HFFc6 (cell line): ENCODE measurements at places on chromosomes 3 and 15. TPM values are rescaled to one million over a fixed set of nuclear protein-coding genes. Genes with fewer than 3 reads are reported as not detected.
A peak's percentile ranks its signal among the peaks of the same experiment; 100 is the strongest.

DNA sequence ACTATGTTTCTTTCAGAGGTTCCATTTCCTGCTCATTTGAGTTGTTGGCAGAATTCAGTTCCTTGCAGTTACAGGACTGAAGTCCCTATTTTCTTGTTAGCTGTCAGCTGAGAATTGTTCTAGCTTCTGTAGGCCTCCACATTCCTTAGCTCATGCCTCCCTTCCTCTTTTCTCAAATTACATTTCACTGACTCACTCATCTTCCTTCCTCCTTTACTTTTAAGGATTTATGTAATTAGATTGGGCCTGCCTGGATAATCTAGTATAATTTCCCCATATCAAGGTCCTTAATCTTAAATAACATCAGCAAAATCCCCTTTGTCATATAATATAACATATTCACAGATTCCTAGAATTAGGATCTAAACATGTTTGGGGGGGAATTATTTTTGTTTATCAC is 40.6 kb upstream of the RBMS3 start:
- peak overlapping the region; percentile 4 for H3K27ac ChIP-seq
- peaks cover 7% of the 10 kb centered on the region; the same call in 1 of the 2 replicates for H3K36me3 ChIP-seq
- H3K4me3 ChIP-seq: no peak overlapping the region
- H3K4me1 ChIP-seq: peaks cover 32% of the 10 kb centered on the region
- DNase-seq: peak; percentile 35
- no peaks in the 10 kb centered on the region for H3K27me3 ChIP-seq

GRCh38 chr15:83671603-83672002 is 17.7 kb downstream of the ADAMTSL3 start:
- H3K4me3 ChIP-seq: no peak overlapping the region
- no peak overlapping the region for H3K27ac ChIP-seq
- H3K4me1 ChIP-seq: no peaks in the 10 kb centered on the region
- H3K27me3 ChIP-seq: no peaks in the 10 kb centered on the region; the same call in 1 of the 2 replicates
- no peaks in the 10 kb centered on the region for H3K36me3 ChIP-seq

- no peak for DNase-seq
- H3K36me3 ChIP-seq: no peaks in the 10 kb centered on the region
- no peak overlapping the region for H3K27ac ChIP-seq
- no peaks in the 10 kb centered on the region; the same call in 1 of the 2 replicates for H3K27me3 ChIP-seq
- no peak overlapping the region for H3K4me3 ChIP-seq
Observed at GRCh38 chr15:47929138-47929803, 191.5 kb upstream of the SLC24A5 start.

DNA sequence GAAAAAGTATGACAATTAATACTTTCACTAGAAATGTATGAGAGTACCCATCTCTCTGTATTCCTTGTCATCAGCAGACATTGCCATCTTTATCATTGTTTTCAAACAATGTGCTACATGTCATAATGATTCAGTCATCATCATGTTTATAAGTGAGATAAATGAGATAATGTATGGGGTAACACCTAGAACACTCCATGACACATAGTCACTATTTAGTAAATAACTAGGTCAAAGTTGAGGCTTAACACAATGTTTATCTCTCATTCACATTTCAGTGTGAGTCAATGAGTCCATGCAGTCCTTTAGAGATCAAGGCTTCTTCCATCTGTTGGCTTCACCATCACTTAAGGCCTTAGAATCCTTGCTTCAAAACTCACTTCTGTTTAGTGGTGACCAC is 70.0 kb downstream of the NLGN1 start:
- H3K27ac ChIP-seq: no peak overlapping the region
- peaks cover 12% of the 10 kb centered on the region for H3K4me1 ChIP-seq
- H3K4me3 ChIP-seq: no peak overlapping the region
- no peak for DNase-seq

DNA sequence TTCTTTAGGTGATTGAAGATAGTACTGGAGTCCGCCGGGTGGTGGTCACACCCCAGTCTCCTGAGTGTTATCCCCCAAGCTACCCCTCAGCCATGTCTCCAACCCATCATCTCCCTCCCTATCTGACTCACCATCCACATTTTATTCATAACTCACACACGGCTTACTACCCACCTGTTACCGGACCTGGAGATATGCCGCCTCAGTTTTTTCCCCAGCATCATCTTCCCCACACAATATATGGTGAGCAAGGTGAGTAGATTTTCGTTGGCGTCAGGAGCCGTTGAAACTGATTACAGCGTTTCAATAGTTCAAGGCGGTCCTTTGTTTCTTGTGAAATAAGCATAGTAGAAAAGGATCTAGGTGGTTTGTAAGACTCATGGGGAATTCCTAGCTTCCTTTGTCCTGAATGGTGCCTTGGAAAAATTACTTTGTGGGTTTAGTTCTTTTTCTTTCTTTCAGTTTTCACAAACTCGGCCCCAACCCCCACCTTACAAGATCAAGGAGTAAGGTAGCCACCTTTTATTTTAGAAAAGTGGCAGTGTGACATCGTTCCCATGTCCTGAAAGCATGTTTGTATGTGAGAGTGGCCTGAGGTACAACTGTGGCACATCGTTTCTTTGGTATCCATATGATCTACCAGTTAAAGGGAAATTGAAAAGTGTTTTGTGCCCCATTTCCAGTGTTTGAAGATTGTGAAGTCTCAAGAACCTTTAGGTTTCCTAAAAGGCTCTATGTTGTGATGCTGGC is 200.6 kb downstream of the GHSR start:
- no peak overlapping the region for H3K4me3 ChIP-seq
- H3K4me1 ChIP-seq: peaks cover 58% of the 10 kb centered on the region
- no peak overlapping the region for H3K27ac ChIP-seq
- peaks cover 42% of the 10 kb centered on the region for H3K36me3 ChIP-seq
- no peaks in the 10 kb centered on the region for H3K27me3 ChIP-seq
- DNase-seq: no peak

DNA sequence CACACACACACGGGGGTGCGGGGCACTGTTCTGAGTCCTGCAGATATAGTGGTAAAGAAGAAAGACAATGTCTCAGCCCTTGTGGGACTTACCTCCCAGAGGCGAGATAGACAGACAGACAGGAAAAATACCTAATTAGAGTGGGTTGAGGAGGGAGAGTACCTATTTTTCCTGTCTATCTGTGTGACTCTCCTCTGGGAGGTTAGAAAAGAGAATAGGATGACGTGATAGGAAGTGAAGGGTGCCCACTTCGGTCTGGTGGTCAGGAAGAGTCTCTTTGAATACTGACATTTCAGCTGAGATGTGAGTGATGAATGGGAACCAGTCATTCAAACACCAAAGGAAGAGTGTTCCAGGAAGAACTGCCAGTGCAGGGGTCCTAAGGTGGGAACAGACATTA is 4.1 kb upstream of the APOD start:
- peaks cover 13% of the 10 kb centered on the region for H3K4me1 ChIP-seq
- no peaks in the 10 kb centered on the region for H3K36me3 ChIP-seq
- no peak overlapping the region for H3K4me3 ChIP-seq

DNA sequence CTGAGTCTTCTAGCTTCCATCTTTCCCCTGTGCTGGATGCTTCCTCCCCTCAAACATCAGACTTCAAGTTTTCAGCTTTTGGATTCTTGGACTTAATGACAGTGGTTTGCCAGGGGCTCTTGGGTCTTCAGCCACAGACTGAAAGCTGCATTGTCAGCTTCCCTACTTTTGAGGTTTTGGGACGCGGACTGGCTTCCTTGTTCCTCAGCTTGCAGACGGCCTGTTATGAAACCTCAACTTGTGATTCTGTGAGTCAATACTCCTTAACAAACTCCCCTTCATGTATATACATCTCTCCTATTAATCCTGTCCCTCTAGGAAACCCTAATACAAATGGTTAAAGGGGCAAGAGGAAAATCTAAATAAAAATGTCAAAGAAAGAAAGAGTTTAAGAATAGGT is 100.1 kb downstream of the ABI3BP start:
- H3K27me3 ChIP-seq: peaks cover 1% of the 10 kb centered on the region; the same call in 1 of the 2 replicates
- H3K4me1 ChIP-seq: peaks cover 31% of the 10 kb centered on the region
- no peak overlapping the region for H3K27ac ChIP-seq
- no peaks in the 10 kb centered on the region; the same call in 1 of the 2 replicates for H3K36me3 ChIP-seq

DNA sequence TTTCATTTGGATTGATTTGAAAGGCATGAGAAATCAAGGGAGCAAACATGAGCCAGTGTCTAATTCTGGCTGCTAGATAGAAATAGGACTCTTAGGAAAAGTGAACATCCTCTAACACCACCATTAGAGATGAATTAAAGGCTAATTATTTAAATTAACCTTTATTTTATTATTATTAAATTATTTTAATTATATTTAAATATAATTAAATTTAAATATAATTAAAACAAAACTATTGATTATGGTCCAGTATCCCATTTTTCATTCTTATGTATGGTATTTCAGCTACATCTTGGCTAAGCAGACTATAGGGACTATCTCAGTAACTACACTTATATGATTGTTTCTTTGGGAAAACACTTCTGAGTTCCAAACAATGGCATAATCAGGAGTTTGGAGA is 904.8 kb downstream of the NAALADL2 start:
- H3K4me1 ChIP-seq: no peaks in the 10 kb centered on the region
- H3K27ac ChIP-seq: no peak overlapping the region
- H3K4me3 ChIP-seq: no peak overlapping the region
- no peaks in the 10 kb centered on the region for H3K27me3 ChIP-seq
- H3K36me3 ChIP-seq: no peaks in the 10 kb centered on the region

DNA sequence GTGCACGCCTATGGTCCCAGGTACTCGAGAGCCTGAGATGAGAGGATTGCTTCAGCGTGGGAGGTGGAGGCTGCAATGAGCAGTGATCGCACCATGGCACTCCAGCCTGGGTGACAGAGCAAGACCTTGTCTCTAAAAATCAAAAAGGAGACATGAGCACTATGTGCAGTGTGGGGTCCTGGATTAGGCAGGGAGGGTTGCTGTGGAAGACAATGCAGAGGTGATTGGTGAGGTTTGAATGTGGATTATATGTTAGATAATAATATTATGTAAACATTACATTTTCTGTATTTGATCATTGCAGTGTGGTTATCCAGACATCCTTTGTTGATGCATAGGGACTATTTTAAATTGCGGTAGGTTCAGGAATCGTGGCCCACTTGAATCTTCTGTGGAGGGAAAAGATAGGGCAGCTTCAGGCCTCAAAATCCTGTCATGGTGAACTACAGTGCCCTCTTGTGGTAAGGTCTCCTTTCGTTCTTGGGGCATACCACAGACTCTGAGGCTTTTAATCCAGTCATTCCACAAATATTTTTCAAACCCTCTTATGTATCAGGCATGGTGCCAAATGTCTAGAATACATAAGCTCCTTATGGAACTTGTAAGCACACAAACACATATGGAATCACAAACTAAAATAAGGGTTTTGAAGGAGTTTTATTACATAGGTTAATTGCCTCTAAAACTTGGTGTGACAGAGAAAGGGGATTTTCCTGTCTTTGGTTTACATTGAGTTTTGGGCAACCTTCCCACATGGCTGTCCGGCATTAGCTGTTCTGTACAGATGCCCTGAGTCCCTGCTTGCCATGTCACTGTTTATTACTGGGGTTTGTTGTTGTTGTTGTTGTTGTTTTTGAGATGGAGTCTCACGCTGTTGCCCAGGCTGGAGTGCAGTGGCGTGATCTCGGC is 37.7 kb downstream of the GPD1L start:
- H3K4me1 ChIP-seq: peaks cover 19% of the 10 kb centered on the region
- no peaks in the 10 kb centered on the region for H3K36me3 ChIP-seq
- H3K27ac ChIP-seq: no peak overlapping the region
- peak; percentile 87 for DNase-seq

DNA sequence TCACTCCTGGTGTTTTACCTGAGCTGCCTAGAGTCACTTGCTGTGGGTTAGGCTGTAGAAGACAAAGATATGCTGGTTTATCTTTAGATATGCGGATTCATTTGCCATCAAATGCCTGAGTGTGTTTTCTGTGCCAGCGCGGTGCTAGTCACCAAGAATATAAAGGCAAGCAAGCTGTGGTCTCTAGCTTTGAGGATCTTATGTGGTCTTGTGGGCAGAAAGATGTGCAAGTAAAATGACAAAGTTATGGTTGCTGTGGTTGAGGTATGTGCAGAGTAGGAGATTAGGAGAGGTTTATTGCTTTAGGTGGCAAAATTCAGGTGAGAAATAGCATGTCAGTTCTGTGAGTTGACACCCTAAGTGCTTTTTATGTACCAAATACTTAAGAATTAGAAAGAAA is 94.2 kb downstream of the CGNL1 start:
- H3K36me3 ChIP-seq: no peaks in the 10 kb centered on the region
- no peak overlapping the region for H3K27ac ChIP-seq
- H3K4me3 ChIP-seq: no peak overlapping the region
- H3K4me1 ChIP-seq: peaks cover 21% of the 10 kb centered on the region
- H3K27me3 ChIP-seq: peaks cover 16% of the 10 kb centered on the region

DNA sequence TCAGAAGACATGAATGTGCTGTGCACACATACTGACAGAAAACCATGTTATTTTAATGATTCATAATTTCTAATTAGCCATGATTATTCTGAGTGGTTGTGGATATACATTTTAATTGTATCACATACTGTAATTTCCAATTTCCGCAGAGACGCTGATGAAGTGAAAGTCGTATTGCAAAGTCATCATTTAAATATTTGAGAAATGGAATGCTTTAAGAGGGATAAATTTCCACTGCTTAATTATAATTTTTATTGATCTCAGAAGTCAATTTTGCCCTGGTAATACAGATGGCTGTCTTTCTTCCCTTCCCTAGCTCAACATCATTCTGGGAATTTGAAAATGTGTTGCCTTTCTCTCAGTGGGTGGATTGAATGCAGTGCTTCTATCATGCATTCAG is 819.3 kb downstream of the ROBO2 start:
- H3K4me1 ChIP-seq: no peaks in the 10 kb centered on the region
- H3K27me3 ChIP-seq: no peaks in the 10 kb centered on the region; the same call in 1 of the 2 replicates
- no peak overlapping the region for H3K27ac ChIP-seq
- no peak overlapping the region for H3K4me3 ChIP-seq
- H3K36me3 ChIP-seq: no peaks in the 10 kb centered on the region

DNA sequence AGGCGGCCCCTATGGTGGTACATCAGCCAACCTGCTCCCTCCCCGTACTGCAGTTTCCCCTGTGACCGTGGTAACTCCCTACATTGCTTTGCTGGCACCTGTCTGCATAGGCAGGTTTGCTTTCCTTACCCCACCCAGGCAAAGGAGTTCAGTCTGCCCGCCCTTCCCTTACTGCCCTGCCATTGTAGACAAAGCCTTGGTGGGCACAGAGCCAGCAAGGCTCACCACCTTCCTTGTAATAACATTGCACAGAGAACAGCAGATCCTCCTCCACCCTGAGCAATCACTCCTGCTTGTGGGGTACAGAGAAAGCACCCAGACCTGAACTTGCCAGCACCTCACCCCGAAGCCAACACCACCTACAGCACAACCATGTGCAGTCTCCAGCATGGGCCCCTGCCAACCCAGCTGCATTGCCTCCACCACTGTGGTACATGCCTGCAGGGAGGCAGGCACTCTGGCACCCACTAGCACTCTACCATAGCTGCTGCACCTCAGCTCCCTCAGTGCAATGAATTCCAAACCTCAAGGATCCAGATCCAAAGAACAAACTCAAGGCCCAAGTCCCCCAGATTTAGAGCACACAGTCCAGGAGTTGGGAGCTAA is 192.7 kb upstream of the KCNMB2 start:
- H3K4me1 ChIP-seq: peaks cover 22% of the 10 kb centered on the region
- no peaks in the 10 kb centered on the region for H3K36me3 ChIP-seq
- no peak overlapping the region for H3K4me3 ChIP-seq
- DNase-seq: no peak
- H3K27me3 ChIP-seq: no peaks in the 10 kb centered on the region; the same call in 1 of the 2 replicates

Gene GRM7
- not detected in 3 replicates for total RNA-seq

Gene ACTC1
- total RNA-seq: 14.2 and 22.1 TPM in 2 replicates

Gene GREM1
- total RNA-seq: 2,436 to 4,099 TPM (median 3,011 TPM) in 3 replicates

Gene CCDC39
- total RNA-seq: not detected in 2 replicates

Gene GOLGA6B
- not detected in 3 replicates for total RNA-seq

Gene LMCD1
- total RNA-seq: 20.1 to 48.2 TPM (median 21.8 TPM) in 3 replicates

Gene WDR72
- not detected in 3 replicates for total RNA-seq

Gene WWTR1
- total RNA-seq: 40.1 to 49.7 TPM (median 46.2 TPM) in 3 replicates
